Activated CD4-positive, alpha-beta T cell treated with anti-CD3 and anti-CD28 coated beads, Interleukin-2, amount 50 U/mL, for 4 hours (primary cell): ENCODE measurements at places on chromosomes 3 and 15.

- DNase-seq = no peak
Observed at GRCh38 chr15:89442671-89443307, 53.6 kb downstream of the RHCG start.

- no peak for DNase-seq
Observed at GRCh38 chr3:122760453-122761271, 33.0 kb downstream of the HSPBAP1 start.

GRCh38 chr3:153688301-153689120 lies 432.7 kb upstream of the ARHGEF26 start:
- DNase-seq = no peak

GRCh38 chr3:188320757-188321156 lies 166.8 kb downstream of the LPP start:
- DNase-seq = no peak

- DNase-seq = no peak
Observed at GRCh38 chr15:94083467-94084052, 147.8 kb upstream of the MCTP2 start.

GRCh38 chr3:108985844-108986243 lies 32.2 kb upstream of the GUCA1C start:
- no peak for DNase-seq

GRCh38 chr15:61639491-61639890 lies 410.4 kb upstream of the RORA start:
- no peak for DNase-seq
